ENCODE measurements at places on chromosomes 3 and 15.
A peak's percentile ranks its signal among the peaks of the same experiment; 100 is the strongest.

GRCh38 chr3:46537316-46537715 lies 28.8 kb downstream of the LRRC2 start:
- peaks cover 2% of the 10 kb centered on the region for H3K27me3 ChIP-seq
- peaks cover 54% of the 10 kb centered on the region for H3K4me1 ChIP-seq
- no peaks in the 10 kb centered on the region for H3K36me3 ChIP-seq
- H3K27ac ChIP-seq = no peak overlapping the region
- no peak overlapping the region for H3K4me3 ChIP-seq

GRCh38 chr15:73426323-73426994 lies 16.5 kb upstream of the REC114 start:
- no peaks in the 10 kb centered on the region for H3K36me3 ChIP-seq
- no peak overlapping the region for H3K4me3 ChIP-seq

DNA sequence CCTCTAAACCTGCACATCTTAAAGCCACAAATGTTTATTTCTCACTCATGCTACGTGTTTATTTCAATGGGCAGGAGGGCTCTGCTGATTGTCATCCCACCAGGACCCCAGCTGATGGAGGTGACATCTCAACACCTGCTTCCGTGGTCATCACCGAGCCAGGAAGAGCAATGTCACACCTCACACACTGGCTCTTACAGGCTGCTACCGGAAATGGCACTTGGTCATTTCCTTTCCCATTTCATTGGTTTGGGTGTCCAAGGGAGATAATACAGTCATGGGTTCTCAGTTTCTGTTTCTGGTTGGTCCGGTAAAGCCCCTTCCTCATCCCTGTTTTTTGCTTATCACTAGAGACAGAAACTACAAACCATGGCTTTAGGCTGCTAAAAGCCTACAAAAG lies 41.9 kb downstream of the ABHD2 start:
- no peaks in the 10 kb centered on the region for H3K27me3 ChIP-seq
- H3K4me1 ChIP-seq = peaks cover 41% of the 10 kb centered on the region
- DNase-seq = no peak
- peaks cover 19% of the 10 kb centered on the region for H3K36me3 ChIP-seq
- H3K4me3 ChIP-seq = no peak overlapping the region

GRCh38 chr3:166688665-166689064 lies 691.4 kb downstream of the ZBBX start:
- no peak overlapping the region for H3K27ac ChIP-seq
- H3K4me1 ChIP-seq = no peaks in the 10 kb centered on the region
- no peaks in the 10 kb centered on the region for H3K36me3 ChIP-seq
- no peaks in the 10 kb centered on the region for H3K27me3 ChIP-seq

DNA sequence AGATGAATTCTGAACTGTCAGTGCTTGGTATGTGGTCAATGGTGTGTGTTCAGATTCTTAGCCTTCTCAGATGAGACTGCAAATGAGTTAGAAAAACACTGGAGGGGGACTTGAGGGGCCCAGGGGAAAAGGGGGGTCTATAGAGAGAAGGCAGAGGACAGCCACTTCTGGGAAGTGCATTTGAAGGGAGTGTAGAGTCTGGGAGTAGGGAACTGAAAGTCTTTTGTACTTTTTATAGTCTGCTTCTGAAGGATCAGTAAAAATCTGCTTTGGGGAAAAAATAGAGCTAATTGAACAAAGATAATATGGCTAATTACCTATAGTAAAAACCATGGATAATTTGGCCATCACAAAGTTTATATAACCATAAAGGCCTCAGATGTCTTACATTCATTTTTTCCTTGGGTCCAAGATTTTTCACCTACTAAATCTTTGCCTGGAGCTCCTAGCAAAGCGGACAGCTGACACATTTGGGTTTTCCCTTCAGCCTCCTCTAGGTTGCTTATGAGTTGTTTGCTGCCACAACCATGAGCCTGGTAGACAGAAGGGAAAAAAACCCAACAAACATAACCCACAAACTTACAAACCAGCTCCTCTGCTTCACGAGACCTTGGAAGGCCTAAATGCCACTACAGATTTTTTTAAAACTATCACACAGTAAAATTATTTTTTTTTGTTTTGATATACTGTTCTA lies 48.8 kb downstream of the CD86 start:
- no peaks in the 10 kb centered on the region for H3K36me3 ChIP-seq
- no peak for DNase-seq
- peaks cover 3% of the 10 kb centered on the region for H3K27me3 ChIP-seq
- H3K27ac ChIP-seq = peak overlapping the region; percentile 21
- H3K4me3 ChIP-seq = no peak overlapping the region
- peaks cover 41% of the 10 kb centered on the region for H3K4me1 ChIP-seq

GRCh38 chr3:30751610-30752299 lies 142.7 kb downstream of the GADL1 start:
- H3K27ac ChIP-seq = no peak overlapping the region

GRCh38 chr3:183933160-183933559 lies 48.5 kb upstream of the PARL start:
- no peaks in the 10 kb centered on the region for H3K27me3 ChIP-seq
- H3K4me1 ChIP-seq = no peaks in the 10 kb centered on the region
- H3K27ac ChIP-seq = no peak overlapping the region
- no peak overlapping the region for H3K4me3 ChIP-seq
- DNase-seq = no peak

DNA sequence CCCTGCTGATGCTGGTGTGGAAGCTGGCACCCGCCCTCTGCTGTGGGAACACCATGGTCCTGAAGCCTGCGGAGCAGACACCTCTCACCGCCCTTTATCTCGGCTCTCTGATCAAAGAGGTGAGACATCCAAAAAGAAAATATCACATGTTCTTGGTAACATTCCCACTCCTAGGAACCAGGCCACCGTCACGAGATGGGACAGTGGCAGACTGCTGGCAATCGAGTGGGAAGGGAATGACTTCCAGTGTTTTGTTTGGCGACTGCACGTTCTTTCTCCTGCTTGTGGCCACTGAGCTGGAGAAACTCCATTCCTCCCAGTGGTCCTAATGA lies 14.3 kb downstream of the ALDH1A3 start:
- no peak overlapping the region for H3K4me3 ChIP-seq
- H3K36me3 ChIP-seq = no peaks in the 10 kb centered on the region
- H3K4me1 ChIP-seq = peaks cover 2% of the 10 kb centered on the region
- H3K27ac ChIP-seq = no peak overlapping the region

DNA sequence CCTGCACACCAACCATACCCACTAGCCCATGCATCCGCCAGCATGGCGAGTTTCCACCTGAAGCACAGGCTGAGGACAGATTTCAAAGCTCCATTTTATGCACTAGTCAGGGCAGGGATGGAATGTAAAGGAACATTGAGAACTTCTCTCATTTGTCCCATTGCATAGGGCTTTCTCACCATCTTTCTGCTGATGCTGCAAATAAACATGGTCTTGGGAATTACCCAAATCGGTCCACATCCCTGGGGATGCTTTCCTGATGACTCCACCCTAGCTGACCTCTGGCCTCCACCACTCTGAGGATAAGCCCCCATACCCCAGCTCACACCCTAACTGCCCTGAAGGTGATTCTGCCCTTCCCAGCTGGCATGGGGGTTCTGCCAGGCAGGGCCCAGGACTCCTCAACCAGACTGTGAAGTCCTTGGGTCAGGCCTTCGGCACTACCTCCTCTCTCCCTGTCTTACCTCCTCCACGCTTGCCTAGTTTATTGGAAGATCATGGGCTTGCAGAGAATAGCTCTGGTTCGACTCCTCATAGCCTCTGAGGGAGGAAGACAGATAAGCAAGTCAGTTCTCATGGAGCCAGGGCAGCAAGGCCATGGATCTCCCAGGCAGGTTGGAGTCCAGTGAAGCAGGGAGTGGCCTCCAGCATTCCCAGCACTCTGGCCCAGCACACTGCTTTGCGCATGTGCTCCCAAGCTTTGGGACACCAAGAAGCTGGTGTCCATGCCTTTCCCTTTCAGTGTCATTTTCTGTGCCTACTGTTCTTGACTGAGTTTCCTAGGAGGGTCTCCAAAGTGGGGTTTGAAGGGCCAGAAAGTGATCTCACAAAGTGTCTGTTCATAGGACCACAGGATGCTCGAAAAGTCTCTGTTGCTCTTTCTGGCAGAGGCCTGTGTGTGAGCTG lies 27.6 kb upstream of the XYLB start:
- H3K4me3 ChIP-seq = no peak overlapping the region
- no peaks in the 10 kb centered on the region for H3K36me3 ChIP-seq
- no peaks in the 10 kb centered on the region for H3K4me1 ChIP-seq
- H3K27me3 ChIP-seq = no peaks in the 10 kb centered on the region
- DNase-seq = no peak
- H3K27ac ChIP-seq = no peak overlapping the region

DNA sequence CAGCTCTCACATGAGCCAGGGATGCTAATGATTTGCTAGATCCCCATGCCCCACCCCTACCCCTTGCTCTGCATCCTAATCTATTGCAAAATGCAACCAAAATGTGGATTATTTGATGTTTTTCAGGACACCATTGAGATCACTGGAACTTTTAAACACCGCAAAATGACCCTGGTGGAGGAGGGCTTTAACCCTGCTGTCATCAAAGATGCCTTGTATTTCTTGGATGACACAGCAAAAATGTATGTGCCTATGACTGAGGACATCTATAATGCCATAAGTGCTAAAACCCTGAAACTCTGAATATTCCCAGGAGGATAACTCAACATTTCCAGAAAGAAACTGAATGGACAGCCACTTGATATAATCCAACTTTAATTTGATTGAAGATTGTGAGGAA lies 29.7 kb downstream of the HDC start:
- peaks cover 2% of the 10 kb centered on the region for H3K36me3 ChIP-seq
- no peak overlapping the region for H3K27ac ChIP-seq
- no peak overlapping the region for H3K4me3 ChIP-seq
- no peak for DNase-seq
- H3K4me1 ChIP-seq = peaks cover under 1% of the 10 kb centered on the region

DNA sequence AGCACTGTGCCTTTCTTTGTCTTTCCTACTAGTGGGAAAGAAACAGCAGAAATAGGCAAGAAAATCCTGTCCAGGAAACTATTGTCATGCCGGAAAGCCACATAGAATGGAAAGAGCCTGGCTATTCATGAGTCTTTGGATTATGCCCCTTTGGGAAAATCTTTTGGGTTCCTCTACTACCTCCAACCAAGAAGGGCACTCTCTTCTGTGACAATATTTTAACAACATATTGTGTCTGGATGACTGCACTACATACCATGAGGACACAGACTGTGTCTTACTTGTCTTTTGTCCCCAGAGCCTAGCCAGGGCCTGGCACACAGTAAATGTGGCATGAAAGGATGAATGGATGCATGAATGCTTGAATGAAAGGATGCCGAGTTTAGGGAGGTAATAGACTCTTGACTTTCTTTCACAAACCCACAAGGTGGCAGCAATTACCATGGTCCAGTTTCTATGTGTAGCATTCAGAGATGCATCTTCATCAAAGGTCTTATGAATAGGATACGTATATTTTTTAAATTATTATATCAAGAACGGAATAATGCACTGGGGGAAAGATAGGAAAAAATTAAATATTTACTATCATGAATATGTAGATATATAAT lies 30.3 kb downstream of the ARL14 start:
- H3K27me3 ChIP-seq = peaks cover 22% of the 10 kb centered on the region
- H3K4me3 ChIP-seq = no peak overlapping the region
- no peak overlapping the region for H3K27ac ChIP-seq
- DNase-seq = peak; percentile 15

- no peak overlapping the region for H3K4me3 ChIP-seq
- H3K27me3 ChIP-seq = no peaks in the 10 kb centered on the region
- H3K36me3 ChIP-seq = no peaks in the 10 kb centered on the region
- DNase-seq = no peak
- H3K27ac ChIP-seq = no peak overlapping the region
- peaks cover under 1% of the 10 kb centered on the region for H3K4me1 ChIP-seq
Observed at GRCh38 chr3:167876620-167877281, 141.2 kb downstream of the SERPINI1 start.

DNA sequence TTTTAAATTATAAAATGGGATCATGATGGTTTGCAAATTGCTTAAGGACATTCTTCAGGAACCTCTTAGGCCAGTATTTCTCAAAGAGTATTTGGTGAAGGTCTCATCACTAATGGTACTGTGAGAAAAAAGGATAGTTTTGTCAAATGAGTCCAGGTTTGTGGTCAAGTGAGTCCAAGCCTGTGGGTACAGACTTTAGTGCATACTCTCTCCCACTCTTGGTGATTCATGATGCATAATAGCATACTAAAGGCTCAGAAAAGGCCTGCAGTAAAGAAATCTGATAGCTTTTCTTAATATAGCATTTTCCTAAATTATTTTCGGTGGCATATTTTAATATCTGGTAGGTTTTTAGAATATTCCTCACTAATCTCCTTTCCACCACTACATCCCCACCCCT lies 20.0 kb downstream of the BOC start:
- H3K4me1 ChIP-seq = peaks cover 4% of the 10 kb centered on the region
- no peak for DNase-seq
- no peaks in the 10 kb centered on the region for H3K27me3 ChIP-seq
- no peak overlapping the region for H3K27ac ChIP-seq

- H3K4me3 ChIP-seq = peak overlapping the region; percentile 90
- peaks cover 17% of the 10 kb centered on the region for H3K36me3 ChIP-seq
- H3K27ac ChIP-seq = peak overlapping the region; percentile 85
- H3K4me1 ChIP-seq = peaks cover 26% of the 10 kb centered on the region
Observed at GRCh38 chr3:197298945-197299854, 788 bp upstream of the DLG1 start.

DNA sequence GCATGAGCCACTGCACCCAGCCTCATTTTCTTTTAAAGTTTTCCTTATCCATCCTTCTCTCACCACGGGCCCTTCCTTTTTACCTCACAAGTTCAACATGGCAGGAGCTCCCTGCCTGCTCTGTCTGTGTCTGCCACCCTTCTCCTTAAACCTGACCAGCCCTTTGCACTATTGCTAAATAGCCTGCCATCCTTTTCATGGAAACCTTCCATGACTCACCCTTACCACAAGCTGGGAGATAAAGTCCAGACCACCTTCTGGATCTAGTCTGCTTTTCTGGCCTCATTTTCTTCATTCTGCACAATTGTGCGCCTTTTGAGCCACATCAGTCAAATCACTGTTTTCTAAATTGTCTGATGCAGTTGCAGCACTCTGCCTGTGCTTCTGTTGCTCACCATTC lies 8.9 kb downstream of the PARP14 start:
- no peaks in the 10 kb centered on the region for H3K27me3 ChIP-seq
- H3K4me3 ChIP-seq = no peak overlapping the region
- H3K27ac ChIP-seq = peak overlapping the region; percentile 36
- H3K36me3 ChIP-seq = peaks cover 59% of the 10 kb centered on the region
